Stimulated activated CD4-positive, alpha-beta T cell treated with anti-CD3 and anti-CD28 coated beads, Interleukin-1b, Interleukin-23, amount 100 ng/mL, for 24 hours (primary cell): ENCODE measurements at places on chromosomes 13 and 19.

- no peak for DNase-seq
Observed at GRCh38 chr13:32877491-32877890, 138.7 kb upstream of the KL start.

- DNase-seq, result no peak
Observed at GRCh38 chr13:38147050-38147449, 202.6 kb upstream of the UFM1 start.

GRCh38 chr13:59587971-59588716 is 575.6 kb downstream of the DIAPH3 start:
- no peak for DNase-seq

- DNase-seq, result no peak
Observed at GRCh38 chr13:43933378-43933777, 53.7 kb downstream of the LACC1 start.

DNA sequence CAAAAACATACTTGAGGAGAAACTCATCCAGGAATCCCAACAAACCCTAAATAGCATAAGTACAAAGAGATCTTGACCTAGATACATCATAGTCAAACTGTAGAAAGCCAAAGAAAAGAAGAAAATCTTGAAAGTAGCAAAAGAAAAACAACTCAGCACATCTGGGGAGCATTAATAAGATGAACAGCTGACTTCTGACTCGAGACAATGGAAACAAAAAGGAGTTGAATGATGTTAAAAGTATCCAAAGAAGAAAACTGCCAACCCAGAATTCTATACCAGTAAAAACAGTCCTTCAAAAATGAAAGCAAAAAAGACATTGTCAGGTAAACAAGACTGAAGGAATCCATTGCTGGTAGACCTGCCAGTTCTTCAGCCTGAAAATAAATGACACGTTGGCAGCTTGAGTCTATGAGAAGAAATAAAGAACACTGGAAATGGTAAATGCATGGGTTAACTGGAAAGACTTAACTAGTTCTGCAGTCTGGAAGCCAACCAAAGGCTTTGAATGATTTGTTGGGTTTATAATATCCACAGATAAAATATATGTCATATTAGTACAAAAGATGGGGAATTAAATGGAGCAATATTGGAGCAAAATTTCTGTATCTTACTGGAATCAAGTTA is 46.8 kb downstream of the TSSK6 start:
- DNase-seq, result no peak

DNA sequence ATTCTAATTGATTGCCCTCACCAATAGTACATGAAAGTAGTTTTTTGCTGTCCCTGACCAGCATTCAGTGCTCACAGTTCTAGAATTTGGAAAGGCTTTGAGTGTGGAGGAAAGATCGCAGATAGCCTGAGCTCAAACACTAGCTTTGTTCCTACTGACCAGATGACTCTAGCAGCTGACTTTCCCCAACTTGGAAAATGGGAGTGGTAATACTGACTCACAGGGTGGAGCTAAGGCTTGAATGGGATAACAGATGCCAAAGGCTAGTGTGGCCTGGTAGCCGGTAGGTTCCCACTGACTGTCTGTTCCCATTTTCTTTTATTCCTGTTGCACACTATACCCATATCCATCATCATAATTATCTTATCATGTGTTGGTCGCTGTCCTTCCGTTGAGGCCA is 3.7 kb downstream of the ZSCAN22 start:
- no peak for DNase-seq

DNA sequence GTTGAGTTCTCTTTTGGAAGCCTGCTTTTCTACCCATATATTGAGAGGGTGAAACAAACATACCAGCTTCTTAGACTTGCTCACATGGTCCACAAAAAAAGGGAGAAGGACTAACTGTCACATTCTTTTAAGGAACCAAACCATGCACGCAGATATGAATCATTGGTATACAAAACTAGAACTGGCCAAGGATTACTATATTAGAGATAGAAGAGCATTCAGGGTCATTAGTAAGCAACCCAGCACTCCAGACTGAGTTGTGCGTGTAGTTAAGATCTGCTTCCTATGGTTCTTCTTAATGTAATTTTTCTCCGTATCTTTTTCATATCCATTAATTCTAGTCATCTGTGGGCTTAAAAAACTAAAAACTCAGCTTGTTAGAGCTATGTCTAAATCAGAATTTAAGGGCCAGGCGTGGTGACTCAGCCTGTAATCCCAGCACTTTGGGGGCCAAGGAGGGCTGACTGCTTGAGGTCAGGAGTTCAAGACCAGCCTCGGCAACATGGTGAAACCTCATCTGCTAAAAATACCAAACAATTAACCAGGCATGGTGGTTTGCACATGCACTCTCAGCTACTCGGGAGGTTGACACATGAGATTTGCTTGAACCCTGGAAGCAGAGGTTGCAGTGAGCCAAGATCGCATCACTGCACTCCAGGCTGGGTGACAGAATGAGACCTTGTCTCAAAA is 19.6 kb downstream of the ALG5 start:
- DNase-seq, result no peak

DNA sequence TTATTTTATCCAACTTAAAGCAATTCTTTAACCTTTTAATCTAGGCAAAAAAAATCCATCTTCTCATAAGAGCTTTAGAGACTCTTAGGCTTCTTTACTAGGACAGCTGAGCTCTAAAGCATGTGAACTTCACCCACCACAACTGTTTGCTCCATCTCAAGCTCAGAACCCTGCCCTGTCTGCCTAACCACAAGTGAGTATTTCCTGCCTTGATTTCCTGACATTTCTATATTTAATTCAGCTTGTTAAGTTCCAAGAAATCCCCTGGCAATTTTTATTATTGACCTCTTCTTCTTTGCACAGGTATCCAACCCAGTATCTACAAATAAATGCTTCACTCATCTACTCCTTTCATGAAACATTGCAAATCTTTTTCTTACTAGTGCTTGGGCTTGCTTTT is 21.1 kb upstream of the CEACAM21 start:
- DNase-seq, result no peak

GRCh38 chr13:98309569-98310335 is 132.7 kb upstream of the RNF113B start:
- no peak for DNase-seq

- no peak for DNase-seq
Observed at GRCh38 chr13:32228330-32229041, 86.7 kb downstream of the ZAR1L start.

DNA sequence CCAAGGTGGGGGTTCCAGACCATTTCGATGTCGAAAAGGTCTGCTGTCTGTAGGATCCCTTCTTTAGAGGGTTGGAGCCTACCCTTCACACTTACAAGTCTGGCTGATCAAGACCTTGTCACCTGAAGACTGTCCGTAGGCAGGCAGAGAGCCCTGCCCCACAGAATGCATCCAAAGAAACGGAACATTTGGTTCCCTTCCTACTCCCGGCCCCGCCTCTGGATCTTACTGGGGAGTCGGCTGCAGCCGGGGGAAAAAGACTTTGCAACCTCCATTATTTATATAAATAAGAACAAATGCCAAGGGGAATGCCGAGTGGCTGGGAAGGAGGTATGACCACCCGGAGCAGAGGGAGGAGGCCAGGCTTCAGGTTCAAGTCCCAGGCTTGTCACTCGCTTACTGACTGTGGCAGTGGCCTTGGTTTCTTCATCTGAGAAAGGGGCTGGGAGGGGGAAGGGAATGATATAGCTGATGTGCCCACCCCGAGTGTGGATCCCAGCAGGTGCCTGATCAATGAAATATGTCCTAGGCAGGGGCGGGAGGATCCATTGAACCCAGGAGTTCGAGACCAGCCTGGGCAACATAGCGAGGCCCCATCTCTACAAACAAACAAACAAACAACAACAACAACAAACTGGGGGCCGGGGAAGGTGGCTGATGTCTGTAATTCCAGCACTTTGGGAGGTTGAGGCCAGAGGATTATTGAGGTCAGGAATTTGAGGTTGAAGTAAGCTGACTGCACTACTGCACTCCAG is 48.7 kb downstream of the RFX2 start:
- DNase-seq, result no peak
